Peyer's patch (tissue), 4 donors: ENCODE measurements at places on chromosomes 3 and 15. TPM values are rescaled to one million over a fixed set of nuclear protein-coding genes. Genes with fewer than 3 reads are reported as not detected.

DNA sequence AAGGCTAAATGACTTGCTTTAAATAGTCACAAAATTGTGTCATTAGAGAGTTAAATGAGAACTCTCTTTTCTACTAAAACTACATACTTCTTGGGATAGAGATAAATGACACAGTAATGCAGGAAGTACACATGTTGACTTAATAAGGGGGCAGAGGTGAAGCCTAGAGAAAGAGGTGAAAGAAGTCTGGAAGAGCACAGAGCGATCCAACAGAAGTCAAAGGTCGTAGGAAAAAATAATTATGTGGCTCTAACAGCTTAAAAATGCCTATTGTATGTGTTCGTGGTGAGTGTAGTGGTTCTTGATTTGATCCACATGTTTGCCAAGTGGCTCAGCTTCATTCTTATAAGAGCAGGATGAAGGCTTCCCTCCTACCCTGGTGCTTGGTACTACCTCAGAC lies 61.7 kb downstream of the TMEM212 start:
- DNase-seq = no peak
- no peak overlapping the region for H3K4me3 ChIP-seq
- H3K27me3 ChIP-seq = no peaks in the 10 kb centered on the region
- no peaks in the 10 kb centered on the region for H3K4me1 ChIP-seq

- H3K36me3 ChIP-seq = no peaks in the 10 kb centered on the region
- no peaks in the 10 kb centered on the region for H3K4me1 ChIP-seq
- no peak overlapping the region for H3K27ac ChIP-seq
- no peak for DNase-seq
- no peak overlapping the region for H3K4me3 ChIP-seq
Observed at GRCh38 chr15:96372554-96372953, 42.1 kb downstream of the NR2F2 start.

GRCh38 chr3:123791417-123791816 lies 92.7 kb downstream of the MYLK start:
- no peak overlapping the region for H3K27ac ChIP-seq
- no peak overlapping the region for H3K4me3 ChIP-seq

DNA sequence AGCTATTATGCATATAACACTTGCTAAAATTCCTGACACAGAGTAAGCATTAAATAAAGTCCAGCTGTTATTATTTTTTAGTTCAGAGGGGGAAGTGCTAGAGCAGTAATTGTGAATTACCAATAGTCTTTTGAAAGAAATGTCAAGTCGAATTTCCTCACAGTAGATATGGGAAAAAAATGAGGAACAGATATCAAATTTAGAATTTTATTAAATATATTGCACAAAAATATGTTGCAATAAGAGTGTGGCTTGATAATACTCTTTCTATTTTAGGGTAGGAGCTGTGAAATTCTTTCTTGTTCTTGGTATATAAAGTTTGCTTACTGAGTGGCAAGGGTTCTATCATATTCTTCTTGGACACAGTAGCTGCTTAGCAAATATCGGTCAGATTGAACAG lies 181.3 kb downstream of the NFKBIZ start:
- H3K4me1 ChIP-seq = no peaks in the 10 kb centered on the region
- no peak overlapping the region for H3K27ac ChIP-seq
- H3K36me3 ChIP-seq = no peaks in the 10 kb centered on the region
- H3K27me3 ChIP-seq = no peaks in the 10 kb centered on the region
- no peak overlapping the region for H3K4me3 ChIP-seq
- no peak for DNase-seq

DNA sequence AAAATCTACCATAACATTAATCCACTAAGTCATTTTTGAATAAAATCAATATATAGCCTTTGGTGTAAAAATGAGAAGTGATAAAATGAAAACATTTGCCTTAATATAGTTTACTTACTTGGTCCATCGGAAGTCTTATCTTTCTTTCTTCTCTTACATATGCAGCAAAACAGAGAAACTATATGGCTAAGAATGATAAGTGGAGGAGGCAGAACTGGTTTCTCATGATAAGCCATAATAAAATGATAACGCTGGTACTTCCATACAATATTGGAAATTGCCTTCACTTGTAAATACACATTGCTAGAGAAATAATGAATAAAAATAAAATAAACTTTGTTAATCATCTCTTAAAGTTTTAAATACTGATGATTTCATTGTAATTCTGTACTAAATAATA lies 47.8 kb upstream of the USP50 start:
- no peaks in the 10 kb centered on the region for H3K4me1 ChIP-seq
- H3K27me3 ChIP-seq = no peaks in the 10 kb centered on the region
- H3K4me3 ChIP-seq = no peak overlapping the region

ACAD11 gene
- total RNA-seq = 117 TPM
